Left ventricle myocardium superior (tissue), 1 donor: ENCODE measurements at places on chromosomes 6 and 20. TPM values are rescaled to one million over a fixed set of nuclear protein-coding genes. Genes with fewer than 3 reads are reported as not detected.

- DNase-seq = no peak
Measured at GRCh38 chr6:99016355-99016754, 68.6 kb upstream of the FBXL4 start.

Gene OVOL2
- total RNA-seq = not detected

Gene RBBP8NL
- total RNA-seq = not detected

Gene TREML2
- total RNA-seq = not detected

- DNase-seq = no peak
Measured at GRCh38 chr6:33437666-33438065, 16.7 kb upstream of the ZBTB9 start.

- DNase-seq = no peak
Measured at GRCh38 chr6:136918706-136919105, 3.4 kb upstream of the SLC35D3 start.
